ENCODE measurements at places on chromosomes 3 and 15. TPM values are rescaled to one million over a fixed set of nuclear protein-coding genes. Genes with fewer than 3 reads are reported as not detected.

- no peak for DNase-seq
These were observed 111.3 kb upstream of the SLC7A14 start for GRCh38 chr3:170697131-170697530.

- peak; percentile 55 for DNase-seq
These were observed 167.5 kb downstream of the EBLN2 start for GRCh38 chr3:73228959-73229358.

GRCh38 chr3:155556531-155556930 lies 188.3 kb downstream of the PLCH1 start:
- no peak for DNase-seq

DNA sequence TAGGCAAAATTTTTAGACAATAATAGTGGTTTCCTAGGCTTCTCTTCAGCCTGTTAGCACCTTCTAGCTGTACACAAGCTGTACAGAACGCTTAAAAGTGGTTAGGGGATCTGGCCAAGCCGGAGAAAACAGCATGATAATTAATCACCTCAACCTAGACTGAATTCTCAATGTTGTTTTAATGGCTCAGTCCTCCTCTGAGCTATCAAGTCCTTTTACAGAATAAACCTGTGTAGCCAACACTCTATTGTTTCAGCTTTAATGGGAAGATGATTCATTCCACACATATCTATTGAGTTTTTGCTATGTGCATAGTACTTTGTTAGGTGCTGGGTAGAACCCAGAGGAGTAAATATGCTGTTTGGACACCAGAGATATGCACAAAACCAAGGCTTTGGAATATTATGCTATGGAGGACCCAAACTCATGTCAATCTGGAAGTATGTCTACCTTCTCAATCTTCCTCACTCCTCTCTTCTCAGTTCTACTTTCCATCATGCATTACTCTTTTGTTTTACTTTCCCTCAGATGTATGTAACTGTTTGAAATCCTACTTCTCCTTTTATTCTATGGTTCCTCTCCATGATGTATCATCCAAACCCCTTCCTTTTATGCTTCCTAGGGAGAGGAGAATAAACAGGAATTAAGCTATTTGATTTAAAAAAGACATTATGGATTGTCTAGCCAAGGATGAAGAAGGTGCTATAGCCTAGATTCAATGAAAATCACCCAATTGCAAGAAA lies 27.6 kb upstream of the UBE2E2 start:
- DNase-seq: peak; percentile 44

KCNMB3 gene
- total RNA-seq: 0.38 TPM

DNA sequence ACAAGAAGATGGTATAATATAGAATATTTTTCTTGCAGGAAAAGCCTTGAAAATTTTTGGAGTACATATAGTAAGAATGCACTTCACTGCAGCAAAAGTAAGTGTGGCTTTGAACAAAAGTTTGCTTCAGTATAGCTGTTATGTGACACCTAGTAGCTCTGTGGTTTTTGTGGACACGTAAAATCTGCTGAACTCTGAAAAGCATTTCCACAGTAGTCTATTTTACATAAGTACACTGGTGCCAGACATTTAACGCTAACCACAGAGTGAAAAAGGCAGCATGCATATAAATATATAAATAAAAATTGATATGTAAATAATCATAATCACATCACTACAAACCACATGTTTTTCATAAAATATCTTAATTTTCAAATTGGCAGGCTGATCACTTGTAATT lies 39.8 kb downstream of the CGGBP1 start:
- DNase-seq: no peak

MIX23 gene
- 25.3 TPM for total RNA-seq

RASGRP1 gene
- total RNA-seq: 0.64 TPM

DNA sequence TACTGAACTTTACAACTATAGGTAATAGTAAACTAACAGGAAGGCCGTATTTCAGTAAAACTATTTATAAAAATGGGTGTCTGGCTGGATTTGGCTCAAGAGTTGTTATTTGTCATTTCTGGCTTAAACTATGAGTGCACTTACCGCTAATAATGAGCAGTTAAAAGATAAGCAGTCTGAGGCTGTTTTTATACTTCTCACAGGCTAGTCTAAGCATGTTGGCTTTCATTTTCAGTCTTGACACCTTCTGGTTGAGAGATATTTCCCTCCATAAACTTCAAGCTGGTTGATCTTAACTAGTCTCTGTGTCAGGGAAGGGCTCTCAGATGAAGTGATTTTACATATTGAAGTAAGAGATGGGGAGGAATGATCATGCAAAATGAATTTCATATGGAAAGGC lies 96.1 kb downstream of the RSRC1 start:
- no peak for DNase-seq

DNA sequence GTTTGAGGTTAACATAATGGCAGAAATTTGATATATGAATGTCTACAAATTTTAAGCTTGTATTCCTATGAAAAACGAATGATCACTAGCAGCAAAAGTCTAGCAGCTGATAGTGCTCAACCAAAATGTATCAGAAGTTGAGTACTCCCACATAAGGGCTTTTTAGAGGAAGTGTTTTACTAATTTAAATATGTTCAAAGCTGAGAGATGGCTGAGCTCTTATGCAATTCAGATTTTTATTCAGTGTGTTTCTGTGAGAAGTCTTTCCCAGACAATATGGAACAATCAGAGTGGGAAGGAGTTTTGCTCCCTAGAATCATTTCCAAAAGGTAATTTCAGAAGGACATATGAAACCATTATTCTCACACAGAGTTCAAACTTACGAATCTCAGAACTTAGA lies 327.0 kb downstream of the ZPLD1 start:
- DNase-seq: no peak

DNA sequence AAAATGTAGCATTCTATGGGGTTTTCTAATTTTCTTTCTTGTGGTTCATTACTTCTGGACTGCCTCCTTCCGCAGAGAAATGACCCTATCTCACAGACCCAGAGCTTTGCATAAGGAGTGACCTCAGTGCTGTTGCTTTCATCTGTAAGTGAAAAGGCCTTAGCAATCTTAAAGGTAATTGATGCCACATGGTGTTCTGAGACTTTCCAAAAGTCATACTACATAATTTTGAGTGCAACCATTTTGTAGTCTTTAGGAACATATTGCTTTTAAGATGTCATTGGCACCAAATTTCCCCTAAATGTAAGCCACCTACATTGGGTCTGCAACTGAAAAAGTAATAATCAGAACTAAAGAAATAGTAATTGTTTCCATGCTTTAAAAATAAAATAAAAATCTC lies 9.2 kb upstream of the HHLA2 start:
- DNase-seq: no peak

GRCh38 chr3:59559721-59560435 lies 510.1 kb upstream of the CFAP20DC start:
- peak; percentile 100 for DNase-seq

DNA sequence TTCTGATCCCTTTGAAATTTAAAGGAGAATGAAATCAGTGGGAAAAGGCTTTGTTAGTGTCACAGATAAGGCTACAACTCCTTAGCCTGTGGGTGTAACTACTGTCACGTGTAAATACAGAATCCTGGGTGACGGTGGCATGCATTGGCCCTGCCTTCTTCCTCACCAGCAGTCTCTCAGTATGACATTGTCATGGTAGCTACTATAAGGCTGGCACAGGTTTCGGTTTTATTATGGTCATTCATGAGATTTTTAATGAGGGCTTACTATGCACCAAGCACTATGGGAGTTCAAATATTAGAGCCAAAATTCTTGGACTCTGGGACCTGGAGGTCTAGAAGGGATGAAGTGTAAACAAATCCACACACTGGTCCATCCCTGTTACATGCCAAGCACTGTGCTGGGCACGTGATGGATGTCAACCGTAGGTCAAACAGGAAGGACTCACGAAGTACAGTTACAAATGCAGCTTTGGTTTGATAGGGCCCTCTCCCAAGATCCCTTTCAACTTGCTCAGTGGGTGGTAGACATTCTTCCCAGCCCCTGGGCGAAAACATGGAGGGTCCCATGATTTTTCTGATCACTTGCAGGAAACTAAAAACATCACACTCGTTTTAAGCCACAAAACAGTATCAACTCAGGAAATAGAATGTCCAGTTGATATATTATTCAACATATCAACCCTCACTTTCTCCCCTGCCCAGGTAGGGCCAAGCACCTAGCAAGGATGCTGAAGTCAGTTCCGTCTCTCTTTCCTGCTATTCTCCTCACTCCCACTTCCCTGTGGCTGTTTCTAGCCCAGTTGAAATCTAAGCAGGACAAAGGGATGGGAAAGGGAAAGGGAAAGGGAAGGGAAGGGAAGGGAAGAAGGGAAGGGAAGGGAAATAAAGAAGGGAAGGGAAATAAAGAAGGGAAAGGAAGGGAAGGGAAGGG lies 25.3 kb downstream of the BFSP2 start:
- no peak for DNase-seq

DNA sequence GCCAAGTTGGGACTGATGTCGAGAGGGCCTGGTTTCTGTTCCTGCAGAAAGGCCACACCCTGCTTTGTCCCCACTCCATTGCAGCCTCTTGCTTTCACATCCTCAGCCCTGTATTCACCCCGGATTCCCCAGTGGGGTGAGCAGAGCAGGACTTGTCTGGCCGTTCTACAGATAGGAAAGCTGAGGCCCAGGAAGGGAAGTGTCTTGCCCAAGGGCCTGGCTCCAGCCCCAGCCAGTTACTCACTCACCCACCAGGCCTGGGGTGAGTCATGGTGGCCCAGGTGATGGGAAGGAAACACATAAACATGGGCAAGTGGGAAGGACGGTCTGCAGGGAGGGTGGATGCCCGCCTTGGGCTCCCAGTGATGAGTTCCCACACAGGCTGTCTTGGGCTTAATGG lies 6.1 kb upstream of the DUSP7 start:
- DNase-seq: peak; percentile 98

SLC28A2 gene
- not detected for total RNA-seq

GRCh38 chr3:83515123-83515522 lies 1443.7 kb upstream of the CADM2 start:
- no peak for DNase-seq

DNA sequence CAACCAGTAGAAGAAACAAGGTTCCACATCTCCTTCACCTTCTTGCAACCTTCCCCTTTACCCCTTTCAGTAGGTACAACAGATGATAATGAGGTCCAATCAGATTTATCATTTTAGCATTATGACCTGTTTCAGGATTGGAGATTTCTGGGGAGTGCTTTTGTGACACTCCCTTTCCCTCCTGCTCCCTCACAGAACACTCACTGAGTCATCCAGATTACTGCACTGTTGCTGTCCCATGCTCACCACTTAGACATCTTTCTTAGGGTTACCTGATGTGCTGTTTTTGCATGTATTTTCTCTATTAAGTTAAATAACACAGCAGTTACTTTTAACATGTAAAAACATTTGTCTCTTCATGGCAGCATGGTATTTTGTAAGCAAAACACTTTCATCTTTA lies 118.5 kb downstream of the MFSD1 start:
- DNase-seq: peak; percentile 47

MUC20 gene
- total RNA-seq: 6.8 TPM

GP9 gene
- total RNA-seq: not detected

GRCh38 chr15:27730868-27731267 lies 368.2 kb downstream of the OCA2 start:
- peak; percentile 32 for DNase-seq

- no peak for DNase-seq
These were observed 38.8 kb downstream of the ADCY5 start for GRCh38 chr3:123410149-123410515.

- DNase-seq: no peak
These were observed 29.3 kb downstream of the SCN5A start for GRCh38 chr3:38620236-38620635.

DNA sequence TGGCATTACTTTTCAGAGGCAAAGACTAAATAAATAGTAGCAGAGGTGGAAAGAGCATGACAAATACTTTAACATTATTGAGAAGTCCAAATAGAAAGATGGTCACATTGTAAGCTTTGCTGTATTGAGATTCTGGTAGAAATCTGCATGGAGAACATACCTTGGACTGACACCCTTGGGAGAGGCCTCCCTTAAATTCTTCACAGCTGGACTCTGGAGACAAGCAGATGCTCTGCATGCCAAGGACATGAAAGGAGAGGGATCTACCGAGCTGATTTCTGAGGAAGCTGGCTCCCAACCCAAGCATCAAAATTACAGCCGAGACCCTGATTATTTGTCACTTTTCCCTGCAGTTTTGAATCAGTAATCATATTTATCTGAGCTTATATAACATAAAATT lies 212.5 kb upstream of the COL8A1 start:
- no peak for DNase-seq

DNA sequence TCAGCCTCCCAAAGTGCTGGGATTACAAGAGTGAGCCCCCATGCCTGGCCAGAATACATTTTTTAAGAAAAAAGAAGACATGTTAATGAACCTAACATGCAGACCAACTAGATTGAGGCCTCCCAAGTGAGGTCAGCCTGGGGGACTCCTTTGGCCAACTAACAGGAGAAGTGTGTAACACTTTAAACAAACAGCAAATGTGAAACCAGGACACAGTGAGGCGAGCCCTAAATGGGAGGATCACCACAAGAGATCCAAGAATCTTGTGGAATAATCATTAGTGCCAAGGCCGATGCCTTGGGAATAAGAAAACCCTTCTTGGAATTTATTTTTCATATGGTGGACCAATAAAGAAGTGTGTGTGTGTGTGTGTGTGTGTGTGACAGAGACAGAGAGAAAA lies 73.9 kb downstream of the ATP10A start:
- DNase-seq: no peak

PAK6 gene
- 11.6 TPM for total RNA-seq

GRCh38 chr15:80177156-80177555 lies 24.4 kb downstream of the FAH start:
- DNase-seq: peak; percentile 3

GRCh38 chr15:41513506-41514227 lies at the start of gene LTK:
TSS of gene LTK (minus strand) at chr15:41513827. CDS start at chr15:41513709, 118 bp downstream.
- DNase-seq: peak; percentile 14

GRCh38 chr3:112682361-112682760 lies 41.4 kb upstream of the CCDC80 start:
- no peak for DNase-seq

DNA sequence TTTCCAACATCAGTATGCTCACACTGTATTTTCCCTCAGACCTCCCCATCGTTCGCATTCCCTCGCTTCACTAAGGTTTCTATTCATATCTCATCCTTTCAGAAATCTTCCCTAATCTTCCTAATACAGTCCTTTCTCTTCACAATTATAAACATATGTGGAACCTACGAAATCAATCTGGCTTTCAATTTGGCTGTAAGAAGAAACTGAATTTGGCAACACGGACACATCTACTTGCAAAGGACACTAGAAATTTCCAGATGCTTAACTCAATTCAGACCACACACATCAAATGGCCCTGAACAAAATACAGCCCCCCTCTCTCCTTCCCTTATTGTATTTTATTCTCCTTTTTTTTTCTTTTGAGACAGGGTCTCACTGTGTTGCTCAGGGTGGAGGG lies 39.1 kb upstream of the TM4SF19 start:
- DNase-seq: no peak

TMEM207 gene
- total RNA-seq: not detected

TAGLN3 gene
- 0.77 TPM for total RNA-seq
